ENCODE measurements at places on chromosomes 1 and 21.

DNA sequence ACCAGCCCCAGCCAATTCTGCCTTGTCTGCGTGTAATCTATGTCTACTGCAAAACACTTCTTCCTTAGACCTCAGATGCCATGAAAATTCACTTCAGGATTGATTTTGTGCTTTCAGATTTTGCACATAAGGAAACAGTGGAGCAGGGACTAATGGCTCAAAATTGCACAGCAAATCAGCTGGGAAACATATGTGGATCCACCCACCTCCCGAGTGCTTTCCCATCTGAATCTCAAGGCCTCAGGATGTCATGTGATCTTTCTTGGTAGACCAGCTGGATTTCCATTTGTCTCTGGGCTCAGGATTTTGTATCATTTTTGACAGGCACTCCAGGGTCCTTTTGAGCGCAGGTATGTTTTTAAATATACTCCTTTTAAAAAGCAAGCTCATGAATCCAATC is 158.6 kb downstream of the MIS18A start:
- DNase-seq, result no peak

GRCh38 chr1:55076356-55076755 is 37.0 kb downstream of the PCSK9 start:
- no peak for DNase-seq

DNA sequence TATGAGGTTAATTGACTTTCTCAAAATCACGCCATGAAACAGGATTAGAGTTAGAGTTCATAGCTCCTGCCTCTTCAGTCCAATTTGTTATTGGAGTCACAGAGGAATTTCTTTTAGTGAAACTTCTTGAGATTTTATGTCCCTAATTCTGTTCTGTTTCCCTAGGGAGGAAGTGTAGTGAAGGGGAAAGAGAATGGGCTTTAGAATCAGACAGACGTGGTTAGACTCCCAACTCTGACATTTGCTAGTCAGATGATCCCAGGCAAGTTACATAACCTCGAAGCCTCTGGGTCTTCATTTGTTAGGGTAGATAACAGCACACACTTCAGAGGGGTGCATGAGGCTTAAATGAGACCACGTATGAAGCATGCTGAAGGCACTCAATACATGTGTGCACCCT is 83.9 kb downstream of the ASTN1 start:
- no peak for DNase-seq

- DNase-seq, result no peak
These were observed 431 bp downstream of the ARPC5 start for GRCh38 chr1:183635099-183635605.

- DNase-seq, result no peak
These were observed 33.9 kb downstream of the CDK18 start for GRCh38 chr1:205538235-205538840.

DNA sequence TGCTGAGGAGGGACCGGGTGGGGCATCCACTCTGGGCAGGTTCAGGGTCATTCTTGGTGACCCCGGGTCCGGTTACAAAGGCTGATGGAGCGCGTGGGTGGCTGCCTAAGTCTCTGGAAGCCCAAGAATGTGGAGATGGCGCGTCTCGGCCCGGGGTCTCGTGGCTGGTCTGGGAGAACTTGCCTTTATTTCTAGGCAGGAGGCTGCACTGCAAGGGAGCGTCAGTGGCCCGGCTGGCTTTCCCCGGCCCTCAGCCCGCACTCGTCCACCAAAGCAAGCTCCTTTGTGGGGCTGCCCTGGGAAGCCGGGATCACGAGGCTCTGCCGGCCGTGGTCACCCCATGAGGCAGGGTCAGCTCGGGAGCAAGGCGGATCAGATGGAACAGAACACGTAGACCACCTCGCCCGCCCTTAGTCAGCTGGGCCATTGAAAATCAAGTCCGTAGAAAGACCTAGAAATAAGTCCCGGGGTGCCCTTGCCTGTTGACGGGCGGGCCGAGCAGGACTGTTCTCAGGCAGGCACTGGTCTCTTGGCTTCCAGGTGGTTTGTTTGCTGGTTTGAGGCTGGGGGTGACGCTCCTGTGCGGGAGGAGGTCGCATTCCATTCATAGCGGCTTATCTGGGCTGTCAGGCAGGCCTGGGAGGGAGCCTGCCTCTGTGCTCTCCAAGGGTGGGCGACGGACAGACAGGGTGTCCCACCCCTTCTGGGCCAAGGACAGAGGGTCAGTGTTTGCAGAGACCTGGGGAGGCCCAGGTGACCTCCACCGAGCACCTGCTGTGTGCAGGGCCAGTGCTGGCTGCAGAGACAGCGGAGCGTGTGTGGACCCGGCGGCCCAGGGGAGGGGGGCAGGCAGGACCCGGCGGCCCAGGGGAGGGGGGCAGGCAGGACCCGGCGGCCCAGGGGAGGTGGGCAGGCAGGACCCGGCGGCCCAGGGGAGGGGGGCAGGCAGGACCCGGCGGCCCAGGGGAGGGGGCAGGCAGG is 25.8 kb downstream of the COL18A1 start:
- DNase-seq, result no peak

DNA sequence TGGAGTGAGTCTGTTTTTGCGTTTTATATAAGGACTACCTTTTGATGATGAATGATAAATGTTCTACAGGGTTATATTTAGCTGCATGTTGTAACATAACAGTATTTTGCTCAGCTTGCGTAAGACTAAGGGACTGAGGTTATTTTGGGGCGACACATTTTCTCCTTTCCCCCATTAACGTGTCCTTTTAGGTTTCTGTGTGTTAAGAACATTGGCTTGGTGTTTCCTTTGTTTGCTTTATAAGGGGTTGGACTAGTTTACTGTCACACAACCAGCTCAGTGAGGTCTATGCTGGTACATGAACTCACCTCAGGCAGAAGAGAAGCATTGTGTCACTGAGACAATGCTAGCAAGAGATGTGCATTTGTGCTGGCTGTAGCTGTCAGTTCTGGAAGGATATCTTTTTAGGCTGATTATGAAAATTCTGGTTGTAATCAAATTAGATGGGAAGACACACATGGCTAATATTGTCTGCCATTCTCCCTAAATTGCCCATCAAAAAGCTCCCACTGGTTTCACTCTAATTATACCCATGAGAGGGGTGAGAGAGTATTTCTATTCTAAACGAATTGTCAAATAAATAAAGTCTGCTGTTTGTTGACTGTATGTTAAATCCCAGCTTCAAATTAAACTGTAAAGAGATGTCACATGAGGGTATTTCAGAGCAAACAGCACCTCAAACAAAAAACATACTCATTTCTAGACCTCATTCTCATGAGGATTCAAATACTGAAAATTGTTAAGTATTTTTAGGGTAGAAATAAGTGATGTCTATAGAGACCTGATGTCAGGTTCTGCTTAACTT is 62.6 kb downstream of the CDC14A start:
- no peak for DNase-seq

DNA sequence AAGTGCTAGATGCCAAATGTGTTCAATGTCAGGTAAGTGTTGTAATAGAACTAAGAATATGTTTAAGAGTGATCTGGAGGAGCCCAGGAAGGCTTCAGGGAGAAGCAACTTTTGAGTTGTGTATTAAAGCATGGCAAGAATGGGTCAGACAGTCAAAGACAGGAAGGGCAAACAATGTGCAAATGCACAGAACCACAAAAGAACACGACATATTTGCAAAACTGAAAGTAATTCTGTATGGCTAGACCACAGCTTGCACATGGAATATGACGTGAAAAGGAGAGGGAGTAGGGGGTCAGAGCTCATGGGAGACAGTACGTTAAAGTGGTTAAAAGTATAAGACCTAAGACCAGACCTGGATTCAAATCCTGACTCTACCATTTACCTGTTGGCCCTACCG is 7.1 kb upstream of the SORT1 start:
- DNase-seq, result no peak

GRCh38 chr1:114691061-114691460 is 4.3 kb downstream of the AMPD1 start:
- DNase-seq, result no peak

DNA sequence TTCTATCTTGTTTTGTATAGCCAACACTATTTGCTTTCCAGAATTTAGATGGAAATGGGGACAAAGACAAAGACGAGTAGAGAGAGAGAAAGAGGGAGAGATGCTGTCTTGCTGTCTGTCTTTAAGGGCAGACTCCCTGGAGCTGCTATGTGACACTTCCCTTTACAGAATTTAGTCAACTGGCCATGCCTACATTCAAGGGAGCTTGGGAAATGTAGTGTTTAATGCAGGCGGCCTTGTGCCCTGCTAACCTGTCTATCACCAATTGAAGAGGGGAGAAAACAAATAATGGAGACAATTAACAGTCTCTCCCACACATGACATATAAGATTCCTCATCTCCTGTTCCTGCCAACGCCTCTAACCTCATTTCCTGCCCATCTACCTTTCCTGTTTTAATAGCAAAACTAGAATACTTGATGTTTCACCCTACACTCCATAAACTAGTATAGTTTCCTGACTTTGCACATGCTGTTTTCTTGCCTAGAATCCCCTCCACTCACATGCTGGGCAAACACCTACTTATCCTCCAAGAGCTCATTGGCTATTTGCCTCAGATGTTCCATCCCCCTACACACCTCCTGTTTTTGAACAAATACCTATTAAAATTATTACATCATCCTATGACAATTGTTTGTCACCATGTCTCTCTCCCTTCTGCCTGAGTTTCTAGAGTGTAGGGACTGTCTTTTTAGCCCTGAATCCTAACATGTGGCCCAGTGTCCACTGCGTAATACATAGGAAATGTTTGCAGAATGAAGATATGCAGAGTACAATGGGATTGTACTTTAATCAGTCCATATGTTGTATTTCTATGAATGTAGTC is 117.2 kb downstream of the SLC25A24 start:
- DNase-seq, result no peak

- no peak for DNase-seq
These were observed 12.8 kb downstream of the OTUD7B start for GRCh38 chr1:149997585-149998262.

DNA sequence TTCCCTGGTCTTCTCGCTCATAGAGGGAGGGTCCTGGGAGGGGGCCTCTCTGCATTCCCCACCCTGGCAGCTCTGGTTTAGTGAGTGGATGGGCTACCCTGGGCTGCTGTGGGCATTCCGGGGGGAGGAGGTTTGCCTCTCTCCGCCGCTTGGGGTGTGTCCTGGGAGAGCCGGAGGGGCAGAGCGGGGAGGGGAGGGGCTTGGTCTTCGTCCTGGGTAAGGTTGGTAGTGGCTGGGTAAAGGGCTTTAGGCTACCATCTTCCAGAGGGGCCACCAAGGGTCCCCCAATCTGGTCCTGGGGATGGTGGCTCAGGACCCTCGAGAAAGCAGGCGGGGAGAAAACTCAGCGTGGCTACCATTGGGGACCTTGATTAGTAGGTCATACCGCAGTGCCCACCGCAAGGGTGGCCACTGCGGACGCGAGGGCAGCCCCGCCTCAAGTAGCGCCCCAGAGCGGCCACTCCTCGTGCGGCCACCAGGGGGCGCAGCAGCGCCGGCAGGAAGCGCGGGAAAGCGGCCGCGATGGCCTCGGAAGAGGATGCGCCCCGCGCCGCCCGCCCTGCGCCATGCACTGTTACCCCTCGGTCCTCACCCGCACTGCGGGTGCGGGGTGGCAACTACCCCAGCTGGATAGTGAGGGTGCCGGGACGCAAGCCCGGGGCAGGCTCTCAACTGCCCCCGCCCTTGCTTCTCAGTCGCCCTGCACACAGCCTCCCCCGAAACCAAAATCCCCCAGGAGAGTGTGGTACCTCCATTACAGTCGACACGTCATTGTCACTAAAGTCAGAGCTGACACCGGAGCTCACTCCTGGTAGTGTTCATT is 44.1 kb upstream of the SLC25A33 start:
- DNase-seq, result peak; percentile 48

GRCh38 chr1:77686796-77687518 is 4.5 kb upstream of the ZZZ3 start:
- no peak for DNase-seq

DNA sequence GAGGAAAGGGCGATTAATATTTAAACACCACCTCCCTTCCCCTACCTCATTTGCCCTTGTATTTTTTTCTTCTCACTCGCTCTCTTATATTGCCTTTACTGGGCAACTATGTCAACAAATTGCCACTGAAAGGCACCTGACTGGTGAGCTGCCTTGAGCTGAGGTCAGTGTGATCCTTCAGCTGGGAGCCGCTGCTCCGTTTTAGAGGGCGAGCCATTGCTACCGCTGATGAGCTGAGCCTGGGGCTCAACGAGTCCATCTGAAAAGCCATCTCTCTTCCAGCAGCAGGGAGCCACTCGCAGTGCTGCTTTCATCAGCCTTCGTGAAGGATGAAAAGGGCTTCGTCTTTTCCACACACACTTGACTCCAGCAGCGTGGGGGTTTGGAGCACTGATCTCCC is 108.0 kb upstream of the KIF26B start:
- DNase-seq, result no peak

GRCh38 chr1:211738691-211739301 is 63.4 kb upstream of the NEK2 start:
- DNase-seq, result no peak

GRCh38 chr1:247411621-247412327 is 4.2 kb upstream of the NLRP3 start:
- no peak for DNase-seq

DNA sequence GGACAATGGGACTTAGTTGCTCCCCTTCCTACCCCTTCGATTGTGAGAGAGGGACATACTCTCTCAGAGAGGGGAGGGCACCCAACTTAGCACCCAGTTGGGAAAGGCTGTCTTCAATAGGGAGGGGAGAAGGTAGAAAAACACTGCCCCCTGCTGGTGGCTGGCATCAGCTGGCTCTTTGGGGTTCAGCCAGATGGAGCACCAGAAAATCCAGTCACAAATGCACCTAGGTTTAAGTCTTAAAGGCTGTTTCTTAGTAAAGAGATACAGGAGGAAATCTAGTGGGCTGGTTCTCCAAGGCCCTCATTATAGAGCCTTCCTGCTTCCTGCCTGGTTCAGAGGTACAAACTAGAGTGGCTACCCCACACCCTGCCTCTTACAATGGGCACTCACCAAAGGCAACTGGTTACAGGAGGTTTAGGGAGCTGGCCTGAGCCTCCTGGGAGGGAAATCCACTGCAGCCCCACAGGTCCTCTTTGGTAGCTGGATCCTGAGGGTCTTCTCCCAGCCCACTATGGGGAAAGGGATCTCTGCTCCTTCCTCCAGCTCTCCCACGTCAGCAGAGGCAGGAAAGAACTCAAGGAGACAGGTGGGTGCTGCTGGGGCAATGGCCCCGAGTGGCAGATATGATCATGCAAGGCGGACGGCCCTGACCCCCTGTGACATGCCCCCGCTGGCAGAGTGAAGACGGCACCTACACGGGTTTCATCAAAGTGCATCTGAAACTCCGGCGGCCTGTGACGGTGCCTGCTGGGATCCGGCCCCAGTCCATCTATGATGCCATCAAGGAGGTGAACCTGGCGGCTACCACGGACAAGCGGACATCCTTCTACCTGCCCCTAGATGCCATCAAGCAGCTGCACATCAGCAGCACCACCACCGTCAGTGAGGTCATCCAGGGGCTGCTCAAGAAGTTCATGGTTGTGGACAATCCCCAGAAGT is 28.3 kb downstream of the EIF2D start:
- peak; percentile 93 for DNase-seq

- no peak for DNase-seq
These were observed 1.4 kb downstream of the RGS8 start for GRCh38 chr1:182682898-182683501.

- DNase-seq, result no peak
These were observed 415.0 kb downstream of the DPYD start for GRCh38 chr1:97505816-97506215.

All from stimulated activated CD4-positive, alpha-beta T cell treated with anti-CD3 and anti-CD28 coated beads, Interleukin-1b, Interleukin-23, amount 100 ng/mL, for 24 hours (primary cell).